ENCODE measurements at places on chromosomes 7 and 10.

DNA sequence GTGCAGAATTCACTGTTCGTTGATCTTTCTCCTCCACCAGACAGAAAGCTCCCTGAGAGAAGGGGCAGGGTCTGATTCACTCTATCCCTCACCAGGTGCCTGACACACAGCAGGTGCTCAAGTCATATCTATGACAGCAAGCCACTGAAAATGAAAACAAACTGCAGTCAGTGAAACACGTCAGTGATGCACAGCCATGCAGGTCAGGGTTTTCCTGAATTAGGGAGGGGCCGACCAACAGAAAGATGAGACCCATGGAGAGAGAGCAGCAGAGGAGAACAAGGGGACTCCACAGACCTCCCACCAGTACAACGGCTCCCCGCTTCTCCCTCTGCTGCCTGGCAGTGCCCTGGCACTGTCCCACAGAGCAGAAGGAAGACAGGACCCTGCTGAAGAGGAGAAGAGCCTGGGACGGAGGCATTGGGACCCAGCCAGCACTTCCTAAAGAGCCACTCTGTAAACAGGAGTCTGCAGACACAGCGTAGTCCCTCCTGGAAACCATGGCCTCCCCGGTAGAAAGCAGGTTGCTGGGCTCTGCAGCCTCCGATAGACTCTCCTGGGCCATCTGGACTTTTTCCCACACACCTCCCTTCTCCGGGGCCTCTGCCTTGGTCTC lies 50.3 kb downstream of the FAM53B start:
- no peak for DNase-seq

GRCh38 chr10:130108934-130109604 lies 1.6 kb downstream of the C10orf143 start:
- DNase-seq = no peak

GRCh38 chr7:105297309-105297708 lies 91.4 kb downstream of the SRPK2 start:
- no peak for DNase-seq

DNA sequence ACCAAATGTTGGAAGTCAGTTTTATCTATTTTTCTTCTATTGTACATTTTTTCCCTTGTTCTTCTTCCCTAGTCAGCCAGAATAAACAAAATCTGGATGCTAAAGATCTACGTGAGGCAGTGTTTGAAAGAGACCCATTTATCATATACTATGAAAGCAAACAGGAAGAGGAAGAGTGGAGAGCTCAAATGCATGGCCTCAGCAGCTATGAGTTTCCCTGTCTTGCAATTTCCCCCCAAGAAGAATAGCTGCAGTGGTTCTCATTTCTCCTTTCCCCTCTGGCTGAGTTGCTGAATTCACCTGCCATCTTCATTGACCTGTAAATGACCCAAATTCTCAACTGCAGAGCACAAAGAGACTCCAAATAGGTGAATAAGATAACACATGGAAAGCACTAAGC lies 347.1 kb upstream of the NRP1 start:
- no peak for DNase-seq

GRCh38 chr10:118511711-118512110 lies 83.7 kb downstream of the PRLHR start:
- peak; percentile 88 for DNase-seq

DNA sequence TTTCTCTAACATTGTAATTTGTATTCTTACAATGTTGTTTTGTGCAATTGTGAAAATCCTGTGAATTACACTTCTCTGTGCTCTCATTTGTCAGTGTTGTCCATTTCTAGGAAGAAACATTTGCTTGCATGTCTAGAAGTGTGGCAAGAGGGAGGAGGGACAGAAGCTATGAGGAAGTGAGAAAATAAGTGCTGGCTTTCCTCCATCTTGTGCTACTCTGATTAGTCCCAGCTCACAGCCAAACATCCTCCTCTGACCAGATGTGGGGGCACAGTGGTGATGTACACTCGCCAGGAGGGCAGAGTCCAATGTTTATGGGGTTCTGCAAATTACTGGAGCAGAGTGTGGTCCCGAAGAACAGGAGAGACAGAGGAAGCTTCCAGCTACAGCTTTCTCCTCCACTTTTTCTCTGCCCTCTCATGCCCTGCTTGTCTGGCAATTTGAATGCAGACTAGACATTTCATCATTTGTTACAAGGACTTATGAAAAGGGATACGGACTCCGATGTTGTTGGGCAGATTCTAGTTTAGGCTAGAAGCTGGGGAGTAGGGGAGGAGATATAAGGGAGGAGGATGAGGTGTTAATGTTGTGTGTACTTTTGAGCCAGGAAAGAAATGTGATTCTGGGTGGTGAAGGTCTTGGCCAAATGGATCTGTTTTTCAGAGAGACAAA lies 131.0 kb upstream of the C1GALT1 start:
- DNase-seq = peak; percentile 60

- no peak for DNase-seq
Measured at GRCh38 chr7:151930695-151931094, 25.6 kb upstream of the GALNTL5 start.

GRCh38 chr10:89518876-89519842 lies 16.2 kb downstream of the SLC16A12 start:
- DNase-seq = no peak

DNA sequence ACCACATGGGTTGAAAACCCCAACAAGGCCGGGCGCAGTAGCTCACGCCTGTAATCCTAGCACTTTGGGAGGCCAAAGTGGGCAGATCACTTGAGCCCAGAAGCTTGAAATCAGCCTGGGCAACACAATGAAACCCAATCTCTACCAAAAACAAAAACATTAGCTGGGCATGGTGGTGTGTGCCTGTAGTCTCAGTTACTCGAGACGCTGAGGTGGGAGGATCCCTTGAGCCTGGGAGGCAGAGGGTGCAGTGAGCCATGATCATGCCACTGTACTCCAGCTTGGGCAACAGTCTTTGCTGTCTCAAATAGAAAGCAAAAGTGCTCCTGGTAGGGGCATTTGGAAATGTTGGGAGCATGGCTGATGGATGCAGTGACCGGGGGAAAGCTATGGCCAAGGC lies 209.6 kb upstream of the PLXNA4 start:
- no peak for DNase-seq

DNA sequence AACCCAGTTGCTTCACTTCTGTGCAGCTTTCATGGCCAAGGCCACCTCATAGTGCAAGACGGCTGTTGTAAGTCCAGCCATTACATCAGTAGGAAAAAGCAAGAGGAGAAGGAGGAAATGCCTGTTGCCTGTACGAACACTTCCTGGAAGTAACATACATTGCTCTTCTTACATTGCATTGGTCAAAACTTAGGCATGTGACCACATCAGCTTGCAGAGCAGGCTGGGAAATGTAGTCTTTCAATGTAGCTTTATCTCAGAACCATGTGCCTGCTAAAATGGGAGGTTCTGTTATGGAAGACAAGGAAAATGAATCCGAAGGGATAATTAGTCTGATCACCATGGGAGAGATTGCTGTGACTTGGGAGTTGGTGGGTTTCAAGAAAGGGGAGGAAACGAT lies 4.3 kb downstream of the SLC29A3 start:
- DNase-seq = peak; percentile 79

GRCh38 chr10:75708060-75708459 lies 276.6 kb downstream of the LRMDA start:
- DNase-seq = no peak

All from inflammatory macrophage treated with lipopolysaccharide for 1 hour (primary cell).